Hematopoietic multipotent progenitor cell treated with erythropoietin and hydrocortisone succinate and interleukin-3 and kit ligand, for 8 days (in vitro differentiated cells): ENCODE measurements at places on chromosomes 4 and X.

GRCh38 chr4:183118585-183118984 is 19.5 kb downstream of the WWC2 start:
- no peak for DNase-seq

DNA sequence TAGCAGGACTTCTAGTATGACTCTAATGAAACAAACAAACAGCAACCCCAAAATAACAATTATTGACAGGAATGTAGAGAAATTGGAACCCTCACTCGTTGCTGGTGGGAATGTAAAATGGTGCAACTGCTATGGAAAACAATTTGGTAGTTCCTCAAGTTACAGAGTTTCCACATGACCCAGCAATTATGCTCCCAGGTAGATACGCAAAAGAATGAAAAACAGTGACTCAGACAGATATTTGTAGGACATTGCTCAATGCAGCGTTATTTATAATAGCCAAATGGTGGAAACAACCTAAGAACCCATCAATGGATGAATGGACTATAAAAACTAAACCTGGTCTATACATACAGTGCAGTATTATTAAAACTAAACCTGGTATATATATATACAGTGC is 646.1 kb upstream of the FRG1 start:
- DNase-seq, result no peak

- no peak for DNase-seq
Measured at GRCh38 chrX:31383991-31384390, 312.1 kb upstream of the FTHL17 start.

DNA sequence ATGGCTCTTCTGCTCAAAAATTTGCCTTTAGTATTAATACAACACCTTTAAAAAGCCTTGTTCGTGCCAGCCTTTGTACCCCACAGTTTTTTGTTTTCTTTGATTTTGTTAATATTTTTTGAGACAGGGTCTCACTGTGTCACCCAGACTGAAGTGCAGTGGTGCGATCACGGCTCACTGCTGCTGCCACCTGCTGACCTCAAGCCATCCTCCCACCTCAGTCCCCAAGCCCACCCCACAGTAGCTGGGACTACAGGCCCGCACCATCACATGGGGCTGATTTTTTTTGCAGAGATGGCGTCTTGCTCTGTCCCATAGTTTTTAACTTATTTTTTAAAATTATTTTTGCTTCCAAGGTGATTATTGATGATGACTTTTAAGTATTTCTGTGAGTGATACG is 134.0 kb downstream of the HTR2C start:
- DNase-seq, result no peak

DNA sequence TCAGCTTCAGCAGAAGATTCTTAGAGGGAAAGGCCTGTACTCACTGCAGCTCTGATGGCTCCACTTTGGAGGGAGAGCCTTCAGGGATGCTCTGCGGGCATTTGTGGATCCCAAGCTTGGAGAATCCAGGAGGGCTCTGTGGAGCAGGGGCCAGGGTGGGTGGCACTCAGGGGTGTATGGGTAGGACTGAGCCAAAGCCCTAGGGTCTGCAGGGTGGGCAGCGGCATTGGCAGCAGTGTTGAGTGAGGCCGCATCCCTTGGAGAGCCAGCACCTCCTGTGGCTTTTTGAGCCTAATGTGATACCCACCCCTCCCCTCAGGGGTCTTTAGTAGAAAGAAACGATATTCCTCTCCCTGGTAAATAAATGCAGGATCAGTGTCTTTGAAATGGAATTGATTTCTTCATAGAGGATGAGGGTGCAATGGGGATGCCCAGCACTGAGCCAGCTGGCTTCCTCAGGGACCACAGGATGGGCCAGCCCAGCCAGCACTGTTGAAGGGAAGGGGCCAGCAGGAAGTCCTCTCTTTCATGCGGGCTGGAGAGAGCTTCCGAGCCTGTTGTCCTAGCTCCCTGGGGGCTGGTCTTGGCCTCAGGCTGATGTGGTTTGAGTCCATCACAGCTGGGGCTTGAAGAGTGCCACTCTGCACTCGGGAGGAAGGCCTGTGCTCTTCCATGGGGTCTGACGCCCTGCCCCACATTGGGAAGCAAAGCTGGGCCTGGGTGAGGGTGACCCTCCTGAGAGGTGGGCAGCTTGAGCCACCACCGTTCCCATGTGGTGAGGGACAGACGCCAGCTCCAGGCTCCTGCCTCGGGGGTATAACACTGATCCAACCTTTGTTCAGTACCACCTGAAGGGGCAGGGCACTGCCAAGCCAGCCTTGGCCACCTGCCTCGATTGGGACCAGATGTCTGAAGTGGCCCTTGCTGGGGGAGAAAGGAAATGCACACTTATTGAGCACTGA is 49.5 kb downstream of the PSAPL1 start:
- no peak for DNase-seq
